ENCODE measurements at places on chromosomes 11 and 22.

GRCh38 chr11:43825217-43825816 is 55.3 kb upstream of the ALKBH3 start:
- peak; percentile 32 for DNase-seq

DNA sequence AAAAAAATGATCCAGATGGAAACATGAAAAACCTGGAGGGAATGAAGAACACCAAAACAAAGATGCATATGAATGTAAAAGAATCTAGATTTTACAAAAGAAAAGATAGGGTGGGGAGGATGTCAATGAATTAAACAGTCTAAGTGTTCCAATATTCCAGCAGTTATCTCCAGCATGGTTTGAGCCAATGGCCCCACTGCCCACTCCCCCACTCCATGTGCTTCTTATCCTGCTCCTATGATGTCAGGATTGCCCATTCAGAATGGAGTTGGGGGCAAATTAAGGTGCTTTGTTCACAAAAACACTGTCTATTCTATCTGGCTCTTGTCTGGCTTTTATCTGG is 1.2 kb upstream of the OR52K1 start:
- DNase-seq, result no peak

DNA sequence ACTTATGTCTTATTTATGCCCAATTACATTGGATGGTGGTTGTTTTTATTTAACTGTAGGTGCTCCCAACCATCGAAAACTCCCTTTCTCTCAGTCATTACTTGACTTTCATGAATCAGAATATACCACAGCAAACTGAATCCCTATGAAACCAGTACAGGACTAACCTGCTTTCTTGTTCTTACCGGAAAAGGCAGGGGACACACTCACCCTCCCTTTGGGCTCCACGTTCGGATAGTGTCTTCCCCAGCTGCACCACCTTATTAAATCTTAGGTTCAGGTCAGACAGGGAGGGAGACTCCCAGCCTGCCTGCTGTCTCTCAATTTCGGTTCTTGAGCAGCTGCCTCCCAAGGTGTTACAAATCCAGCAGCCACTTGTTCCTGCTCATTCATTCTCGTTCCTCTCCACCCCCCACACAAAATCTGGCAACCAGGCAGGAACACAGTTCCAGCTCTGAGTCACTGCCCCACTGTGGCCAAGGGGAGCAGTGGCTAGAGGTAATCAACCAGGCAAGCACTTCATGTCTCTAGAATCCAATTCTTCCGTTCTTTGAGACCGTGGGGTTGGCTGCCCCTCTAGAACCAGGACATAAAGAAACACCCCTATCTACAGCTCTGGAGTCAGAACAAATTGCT is 133.0 kb downstream of the PLEKHA7 start:
- DNase-seq, result peak; percentile 80

- DNase-seq, result no peak
These were observed 56.5 kb downstream of the FAM76B start for GRCh38 chr11:95732930-95733602.

DNA sequence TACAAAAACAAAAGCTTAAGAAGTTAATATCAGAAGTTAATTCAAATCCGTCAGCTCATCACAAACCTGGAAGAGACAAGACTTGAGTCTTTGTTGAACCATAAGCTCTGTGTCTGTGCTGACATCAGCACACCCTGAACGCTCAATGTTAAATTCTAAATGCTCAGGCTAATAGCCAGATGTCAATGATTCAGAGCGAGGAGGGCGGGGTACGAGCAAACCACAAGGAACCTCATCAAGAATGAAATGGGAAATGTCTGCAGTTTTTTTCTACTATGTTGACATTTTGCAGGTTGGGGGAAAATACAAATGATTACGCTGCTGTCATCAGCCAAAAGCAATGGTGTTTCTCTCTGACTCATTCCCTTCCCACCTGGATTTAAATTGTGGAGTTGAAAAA is 1057.2 kb downstream of the NTM start:
- peak; percentile 58 for DNase-seq

DNA sequence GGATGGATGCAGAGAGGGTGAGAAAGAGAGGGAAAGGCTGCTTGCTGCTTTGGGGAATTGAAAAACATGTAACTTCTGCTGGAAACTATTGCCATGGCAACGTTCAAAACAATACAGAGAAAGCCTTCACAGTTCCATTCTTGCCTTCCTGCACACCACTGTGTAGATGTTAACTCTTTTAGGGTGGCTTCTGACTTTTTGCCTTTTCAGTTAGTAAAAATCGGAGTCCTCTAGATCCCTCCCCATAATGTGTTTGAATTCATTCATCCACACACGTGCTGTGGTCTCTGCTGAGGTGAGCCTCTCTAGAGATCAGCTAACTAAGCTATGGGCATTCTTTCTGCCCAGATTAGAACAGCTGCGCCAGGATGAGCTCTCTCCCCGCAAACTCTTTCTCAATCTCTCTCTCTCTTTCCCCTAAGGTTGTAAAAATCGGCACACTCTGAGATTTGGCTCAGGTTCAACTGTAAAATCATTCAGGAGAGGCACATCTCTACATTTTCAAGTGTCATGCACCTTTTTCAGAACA is 1178.3 kb downstream of the LRRC4C start:
- no peak for DNase-seq

- DNase-seq, result peak; percentile 87
These were observed 78.7 kb upstream of the PPARA start for GRCh38 chr22:46071451-46072109.

DNA sequence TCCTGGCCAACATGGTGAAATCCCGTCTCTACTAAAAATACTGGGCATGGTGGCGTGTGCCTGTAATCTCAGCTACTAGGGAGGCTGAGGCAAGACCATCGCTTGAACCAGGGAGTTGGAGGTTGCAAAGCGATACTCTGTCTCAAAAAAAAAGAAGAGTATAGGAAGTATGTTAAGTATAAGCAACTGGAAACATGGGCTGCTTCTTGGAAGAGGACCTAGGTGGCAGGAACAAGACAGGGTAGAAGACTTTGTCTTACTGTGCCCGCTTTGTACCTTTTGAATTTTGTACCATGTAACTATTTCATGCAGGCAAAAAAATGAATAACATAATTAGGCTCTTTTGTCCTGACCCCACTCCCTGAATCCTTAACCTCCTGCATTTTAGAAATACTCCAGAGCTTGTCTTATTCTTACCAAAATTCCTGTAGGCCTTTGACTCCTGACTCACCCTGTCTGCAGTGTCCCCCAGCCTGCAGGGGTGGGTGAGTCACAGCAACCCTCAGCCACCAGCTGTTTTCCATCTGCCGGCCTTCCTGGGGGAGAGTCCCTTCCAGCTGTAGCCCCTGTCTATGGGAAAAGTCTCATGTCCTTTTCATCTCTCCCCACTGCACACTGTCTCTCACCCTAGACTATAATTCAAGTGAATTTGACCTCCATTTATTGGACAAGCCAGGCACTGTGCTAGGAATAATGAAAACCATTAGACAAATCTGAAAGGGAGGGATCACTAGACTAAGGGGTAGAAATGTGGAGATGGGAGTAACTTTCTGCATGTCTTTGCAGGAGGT is 41.8 kb downstream of the TXN2 start:
- peak; percentile 96 for DNase-seq
